ENCODE measurements at places on chromosomes 3 and 15.
A peak's percentile ranks its signal among the peaks of the same experiment; 100 is the strongest.

DNA sequence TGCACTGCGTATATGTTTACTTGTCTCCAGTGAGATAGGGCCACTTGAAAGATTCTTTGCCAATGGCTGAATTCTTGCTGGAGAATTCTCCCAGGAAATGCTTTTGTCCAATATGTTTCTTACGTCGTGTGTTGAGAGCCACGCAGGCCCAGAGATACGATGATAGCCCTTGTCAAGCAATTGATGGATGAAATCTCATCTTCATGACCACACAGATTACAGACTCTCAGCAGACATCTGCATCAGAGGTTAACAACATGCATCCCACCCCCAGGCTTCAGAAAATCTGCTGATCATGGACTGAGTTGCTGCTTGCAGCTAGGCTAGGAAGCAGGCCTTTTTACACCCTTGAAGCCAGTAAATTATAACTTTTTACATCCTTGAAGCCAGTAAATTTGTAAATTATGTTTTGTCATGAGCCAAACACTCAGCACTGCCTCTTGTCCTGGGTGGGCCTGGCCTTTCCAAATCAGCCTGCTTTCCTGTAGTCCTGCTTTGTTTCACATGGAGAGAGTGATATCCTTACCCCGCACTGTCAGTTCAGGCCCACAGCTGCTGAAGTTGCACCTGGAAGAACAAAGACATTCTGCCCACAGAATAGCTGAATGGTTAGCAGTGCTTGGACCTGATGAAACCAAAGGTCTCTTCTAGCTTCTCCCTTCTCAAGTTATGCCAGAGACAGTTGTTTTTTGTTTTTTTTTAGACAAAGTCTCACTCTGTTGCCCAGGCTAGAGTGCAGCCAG is 84.4 kb downstream of the GPR156 start:
- no peak for DNase-seq

- DNase-seq: peak; percentile 90
Observed at GRCh38 chr15:39495871-39496840, 84.7 kb upstream of the THBS1 start.

- DNase-seq: no peak
Observed at GRCh38 chr15:98390946-98391530, 257.3 kb upstream of the IGF1R start.

GRCh38 chr3:134704133-134704532 is 53.3 kb upstream of the KY start:
- DNase-seq: no peak

DNA sequence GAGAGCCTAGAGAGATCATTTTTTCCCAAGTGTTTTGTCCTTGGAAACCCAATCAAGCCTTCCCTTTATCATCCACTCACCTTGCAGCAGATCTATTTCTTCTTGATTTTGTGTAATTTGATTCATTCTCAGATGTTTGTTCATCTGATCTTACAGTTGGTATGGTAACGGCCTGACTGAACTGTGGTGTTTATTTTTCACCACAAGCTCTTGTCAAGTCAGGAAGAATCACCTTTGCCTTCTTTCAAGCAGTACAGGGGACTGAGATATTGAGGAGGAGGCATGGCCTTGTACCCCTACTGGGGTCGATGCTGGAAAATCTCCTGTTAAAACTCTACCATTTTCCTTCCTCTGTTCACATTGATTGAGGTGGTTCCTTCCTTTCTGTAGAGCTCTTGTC is 361.4 kb upstream of the CFAP20DC start:
- DNase-seq: no peak
